Ovary (tissue), 10 donors: ENCODE measurements at places on chromosomes 11 and 22.

DNA sequence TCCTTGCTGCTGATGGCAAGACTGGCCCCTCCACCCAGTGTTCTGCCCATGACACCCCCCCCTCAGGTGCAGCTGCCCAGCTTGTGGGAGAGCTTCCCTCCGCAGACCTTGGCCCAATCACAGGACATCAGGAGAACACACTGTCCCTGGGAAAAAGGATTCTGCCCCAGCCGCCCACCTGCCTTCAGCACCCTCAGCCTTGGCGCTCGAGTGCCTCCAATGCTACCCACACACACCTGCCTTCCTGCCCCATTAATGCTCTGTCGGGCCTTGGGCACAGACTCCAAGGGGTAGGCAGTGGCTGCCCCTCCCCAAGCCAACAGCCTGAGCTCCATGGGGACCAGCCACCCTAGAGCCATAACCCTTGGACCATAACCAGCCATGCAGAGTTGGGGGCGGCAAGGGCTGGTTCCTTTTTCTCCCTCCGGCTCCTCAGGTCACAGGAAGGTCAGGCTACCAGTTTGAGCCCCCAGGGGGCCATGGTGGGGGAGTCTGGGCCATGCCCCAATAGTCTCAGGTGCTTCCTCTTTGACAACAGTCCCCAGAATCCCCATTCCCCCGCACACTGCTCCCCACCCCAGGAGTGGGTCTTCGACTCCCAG is 1.3 kb upstream of the ZNF70 start:
- no peak for DNase-seq

DNA sequence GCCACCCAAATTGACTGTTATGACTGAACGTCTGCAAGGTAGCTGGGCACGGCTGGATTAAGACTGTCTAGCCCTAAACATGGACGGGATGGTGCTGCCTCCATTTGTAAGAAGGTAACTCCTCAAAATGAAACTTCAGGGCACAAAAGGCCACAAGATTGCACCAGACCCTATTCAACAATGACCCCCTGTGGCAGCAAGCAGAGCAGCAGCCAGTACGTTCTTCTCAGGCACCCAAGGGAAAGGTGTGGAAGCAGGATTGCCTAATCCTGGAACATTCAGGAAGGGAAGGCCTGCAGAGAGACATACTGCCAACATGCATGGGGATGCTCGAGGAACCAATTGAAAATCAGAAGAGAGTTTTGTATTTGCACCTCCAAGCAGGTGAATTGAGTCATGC is 4.5 kb upstream of the TBX10 start:
- no peak for DNase-seq

DNA sequence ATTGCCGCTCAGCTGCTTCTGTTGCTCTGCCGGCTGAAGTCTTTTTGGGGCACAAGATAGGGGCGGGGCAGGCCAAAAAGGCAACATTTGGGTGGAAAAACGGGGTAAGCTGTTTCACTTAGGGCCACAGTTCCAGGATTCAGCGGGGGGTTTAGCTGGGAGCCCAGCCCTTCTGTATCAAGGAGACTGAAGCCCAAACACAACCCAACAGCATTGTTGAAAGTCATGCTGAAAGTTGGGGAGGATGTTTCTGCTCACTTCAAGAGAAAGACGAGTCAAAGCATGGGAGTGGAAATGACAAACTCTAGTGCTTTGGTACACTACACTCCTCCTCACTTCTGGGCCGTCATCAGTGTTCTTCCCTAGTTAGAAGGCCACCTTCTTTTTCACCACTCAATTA is 56.1 kb upstream of the GNAZ start:
- no peak for DNase-seq

- DNase-seq, result no peak
Observed at GRCh38 chr11:44213148-44213547, 96.8 kb downstream of the ALX4 start.

DNA sequence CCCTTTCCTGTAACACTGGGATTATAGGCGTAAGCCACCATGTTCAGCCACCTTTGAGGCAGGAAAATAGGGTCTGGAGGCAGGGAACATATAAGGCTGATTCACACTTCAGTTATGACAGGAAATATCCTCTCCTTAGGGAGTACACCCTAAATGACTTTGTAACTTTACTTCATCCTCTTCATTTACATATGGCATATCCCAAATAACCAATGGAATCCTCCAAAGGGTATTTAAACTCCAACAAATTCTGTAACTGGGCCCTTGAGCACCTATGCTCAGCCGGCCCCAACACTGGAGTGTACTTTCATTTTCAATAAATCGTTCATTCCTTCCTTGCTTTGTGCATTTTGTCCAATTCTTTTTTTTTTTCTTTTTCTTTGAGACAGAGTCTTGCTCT is 1.6 kb upstream of the KAT5 start:
- no peak for DNase-seq

GRCh38 chr22:37662039-37662438 is 3.5 kb downstream of the PDXP start:
- no peak for DNase-seq

DNA sequence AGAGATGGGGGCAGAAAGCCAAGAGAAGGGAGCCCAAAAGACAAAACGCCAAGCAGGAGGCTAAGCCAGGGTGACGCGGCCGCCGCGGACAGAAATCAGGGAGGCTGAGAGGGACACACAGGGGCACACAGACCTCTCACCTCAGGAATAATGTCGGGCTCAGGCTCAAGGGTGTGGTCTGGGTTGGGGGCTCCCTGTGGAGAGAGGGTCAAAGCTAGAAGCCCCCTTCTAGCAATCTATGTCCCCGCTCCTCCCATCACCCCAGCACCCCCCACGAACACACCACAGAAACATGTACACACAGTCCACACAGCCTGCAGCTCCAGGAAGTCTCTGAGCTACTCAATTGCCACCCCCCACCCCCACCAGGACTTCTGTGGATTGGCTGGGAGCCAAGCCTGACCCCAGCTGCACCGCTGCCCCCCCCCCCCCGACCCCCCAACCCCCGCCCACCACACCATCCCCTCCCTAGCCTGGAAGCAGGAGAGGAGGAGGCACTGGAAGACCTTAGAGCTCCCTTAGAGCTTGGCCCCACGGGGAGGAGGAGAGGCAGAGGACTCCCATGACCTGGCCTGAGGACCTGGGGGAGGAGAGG is 6.9 kb downstream of the BCL9L start:
- peak; percentile 61 for DNase-seq

GRCh38 chr11:43515090-43515489 is 156.4 kb downstream of the TTC17 start:
- DNase-seq, result no peak

- no peak for DNase-seq
Observed at GRCh38 chr11:23317816-23318215, 457.5 kb upstream of the CCDC179 start.

DNA sequence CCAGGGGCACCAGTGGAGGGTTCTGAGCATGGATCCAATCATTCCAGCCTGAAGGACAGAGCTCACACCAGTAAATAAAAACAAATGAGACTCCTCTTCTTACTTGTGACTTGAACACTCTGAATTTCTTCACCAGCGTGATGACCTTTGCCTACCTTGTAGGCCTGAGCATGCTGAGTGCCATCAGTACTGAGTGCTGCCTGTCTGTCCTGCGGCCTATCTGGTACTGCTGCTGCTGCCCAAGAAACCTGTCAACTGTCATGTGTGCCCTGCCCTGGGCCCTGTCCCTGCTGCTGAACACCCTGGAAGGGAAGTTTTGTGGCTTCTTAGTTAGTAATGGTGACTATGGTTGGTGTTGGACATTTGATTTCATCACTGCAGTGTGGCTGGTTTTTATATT is 23.9 kb downstream of the MRGPRX4 start:
- DNase-seq, result no peak

DNA sequence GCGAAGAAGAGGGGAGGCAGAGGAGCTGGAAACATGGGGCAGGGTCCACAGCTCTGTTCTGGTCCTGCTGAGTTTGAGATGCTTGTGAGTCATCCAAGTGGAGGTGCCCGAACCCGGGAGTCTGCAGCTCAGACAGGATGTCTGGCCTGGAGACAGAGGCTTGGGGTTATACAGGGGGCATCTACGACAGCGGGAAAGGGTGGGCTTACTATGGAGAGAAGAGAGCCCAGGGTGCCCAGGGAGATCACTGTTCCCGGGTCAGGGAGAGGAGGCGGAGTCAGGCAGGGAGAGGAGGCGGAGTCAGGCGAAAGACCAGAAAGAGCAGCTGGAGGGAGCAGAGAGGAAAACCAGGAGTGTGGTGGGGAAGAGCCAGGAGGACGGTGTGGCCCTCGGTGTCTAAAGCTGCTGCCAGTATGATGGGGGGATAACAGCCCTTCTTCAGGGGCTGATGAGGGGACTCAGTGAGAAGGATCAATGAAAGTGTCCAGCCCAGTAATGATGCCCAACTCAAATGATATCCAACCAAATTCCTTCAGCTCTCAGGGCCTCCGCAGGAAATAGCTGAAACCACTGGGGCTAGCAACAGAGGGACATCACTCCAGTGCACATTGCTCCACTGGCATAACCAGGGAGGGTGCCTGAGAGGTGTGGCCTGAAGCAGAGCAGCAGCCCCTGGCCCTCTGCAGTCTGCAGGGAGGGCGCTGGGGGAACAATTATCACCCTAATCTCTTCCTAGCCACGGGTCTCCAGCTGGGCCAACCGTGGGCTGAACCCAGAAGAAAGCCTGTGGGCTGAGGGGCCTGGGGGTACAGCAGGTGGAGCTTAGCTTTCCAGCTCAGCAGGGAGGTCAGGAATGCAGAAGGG is 2.6 kb upstream of the LTBP3 start:
- peak; percentile 81 for DNase-seq

DNA sequence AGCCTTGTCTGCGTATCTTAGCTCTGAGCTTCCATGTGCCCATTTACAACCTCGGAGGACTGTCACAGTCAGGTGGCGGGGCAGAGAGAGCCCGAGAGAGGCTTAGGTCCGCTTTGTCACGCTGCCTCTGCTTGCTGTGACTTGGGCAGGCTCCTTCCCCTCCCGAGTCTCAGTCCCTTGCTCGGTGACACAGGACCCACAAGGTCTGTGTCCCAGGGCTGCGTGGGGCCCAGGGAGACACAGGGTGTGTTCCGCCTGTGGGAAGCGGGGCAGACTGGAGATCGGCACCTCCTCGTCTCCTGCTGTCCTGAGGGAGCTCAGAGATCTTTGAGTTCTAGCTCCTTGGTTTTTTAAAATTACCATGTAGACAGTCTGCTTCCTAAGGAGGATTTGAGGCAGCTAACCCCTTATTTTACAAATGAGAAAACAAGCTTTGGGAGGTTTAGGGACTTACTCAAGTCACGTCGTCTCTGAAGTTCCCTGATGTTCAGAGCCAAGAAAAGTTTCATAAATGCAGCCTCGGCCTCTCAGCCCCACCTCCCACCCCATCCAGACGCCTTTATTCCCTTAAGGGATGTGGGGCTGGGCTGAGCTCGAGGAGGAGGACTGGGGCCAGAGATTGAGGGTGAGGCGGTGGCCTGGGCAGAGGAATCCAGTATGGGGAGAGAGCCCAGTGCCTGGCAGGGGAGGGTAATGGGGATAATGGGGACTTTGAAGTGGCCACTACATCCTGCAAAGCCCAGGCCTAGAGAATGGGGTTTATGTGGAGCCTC is 103.6 kb downstream of the NECTIN1 start:
- DNase-seq, result no peak

- no peak for DNase-seq
Observed at GRCh38 chr11:61482513-61482912, 26.0 kb upstream of the LRRC10B start.

DNA sequence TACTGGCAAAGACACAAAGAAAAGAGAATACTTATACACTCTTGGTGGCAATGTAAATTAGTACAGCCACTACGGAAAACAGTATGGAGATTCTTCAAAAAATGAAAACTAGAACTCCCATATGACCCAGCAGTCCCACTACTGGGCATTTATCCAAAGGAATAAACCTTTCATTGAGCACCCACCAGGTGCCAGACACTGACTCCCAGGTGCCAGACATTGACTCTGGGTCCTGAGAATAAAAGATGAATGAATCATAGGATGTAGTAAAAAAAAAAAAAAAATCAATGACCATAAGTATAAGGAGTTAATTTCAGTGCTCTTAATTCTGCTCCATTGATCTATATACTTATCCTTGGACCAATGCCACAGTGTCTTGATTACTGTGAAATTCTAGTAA is 28.2 kb downstream of the HEPHL1 start:
- DNase-seq, result no peak

GRCh38 chr11:65204646-65205601 is 23.2 kb downstream of the CAPN1 start:
- no peak for DNase-seq

DNA sequence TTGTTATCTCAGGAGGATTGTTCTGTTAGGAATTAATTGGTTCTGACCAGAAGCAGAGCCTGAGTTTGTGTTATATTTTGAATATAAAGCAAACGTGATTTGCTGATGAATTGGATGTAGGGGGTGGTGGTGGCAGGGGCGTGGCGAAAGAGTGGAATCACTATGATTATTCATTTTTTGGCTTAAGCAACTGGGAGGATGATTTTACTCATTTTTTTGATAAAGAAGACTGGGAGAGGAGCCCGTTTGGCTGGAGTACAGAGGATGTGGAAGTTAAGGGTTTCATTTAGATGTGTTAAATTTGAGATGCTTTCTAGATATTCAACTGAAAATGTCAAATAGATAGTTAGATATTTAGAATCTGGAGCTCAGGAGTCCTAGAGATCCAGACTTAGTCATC is 83.4 kb upstream of the MYO18B start:
- peak; percentile 47 for DNase-seq

GRCh38 chr11:77179681-77180080 is 51.6 kb downstream of the MYO7A start:
- no peak for DNase-seq

GRCh38 chr22:25748704-25749103 is 6.7 kb downstream of the MYO18B start:
- DNase-seq, result no peak

DNA sequence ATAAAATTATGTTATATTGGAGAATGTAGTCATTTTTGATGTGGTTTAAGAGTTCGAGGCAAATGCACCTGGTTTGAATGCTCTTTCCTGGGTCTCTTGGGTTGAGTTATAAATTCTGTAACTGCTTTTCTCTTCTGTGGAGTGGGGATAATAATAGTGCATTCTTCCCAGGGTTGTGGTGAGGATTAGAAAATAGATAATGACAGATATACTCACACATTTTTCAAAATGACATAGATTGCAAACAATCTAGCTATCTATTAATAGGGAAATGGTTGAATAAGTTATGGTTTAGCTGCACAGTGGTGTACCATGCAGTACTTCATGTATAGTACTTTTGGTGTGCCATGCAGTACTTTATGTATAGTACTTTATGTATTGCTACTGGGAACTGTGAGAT is 67.4 kb downstream of the SWAP70 start:
- no peak for DNase-seq

- no peak for DNase-seq
Observed at GRCh38 chr11:65430406-65431217, 8.0 kb downstream of the NEAT1 start.

- DNase-seq, result peak; percentile 47
Observed at GRCh38 chr11:62707277-62707861, at the start of the genes BSCL2 and GNG3. BSCL2 (minus strand) TSS chr11:62707424; CDS start chr11:62707195, 229 bp downstream. GNG3 (plus strand) TSS chr11:62707676; CDS start chr11:62708296, 620 bp downstream.

GRCh38 chr11:57458060-57458409 is 2.3 kb upstream of the RTN4RL2 start:
- DNase-seq, result no peak

GRCh38 chr22:49929211-49929979 is 11.0 kb downstream of the CRELD2 start:
- peak; percentile 78 for DNase-seq

DNA sequence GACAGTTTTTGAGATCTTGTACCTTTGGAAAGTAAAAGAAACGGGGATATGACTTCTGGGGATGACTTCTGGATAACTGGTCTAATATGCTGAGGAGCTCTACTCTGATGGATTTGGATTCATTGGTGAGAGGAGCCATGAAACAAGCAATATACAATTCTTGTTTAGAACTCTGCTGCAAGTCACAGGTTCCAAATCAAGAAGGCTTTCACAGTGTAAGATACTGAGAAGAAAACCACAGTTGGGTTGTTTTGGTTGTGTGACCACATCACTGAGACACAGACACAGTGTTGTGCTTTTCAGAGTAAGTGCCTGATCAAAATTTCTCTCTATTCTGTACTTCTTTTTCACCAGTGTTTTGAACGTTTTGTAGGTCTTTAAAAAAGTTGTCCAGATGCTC is 13.1 kb upstream of the UCP2 start:
- no peak for DNase-seq
